ENCODE measurements at places on chromosomes 13 and 19. TPM values are rescaled to one million over a fixed set of nuclear protein-coding genes. Genes with fewer than 3 reads are reported as not detected.

DNA sequence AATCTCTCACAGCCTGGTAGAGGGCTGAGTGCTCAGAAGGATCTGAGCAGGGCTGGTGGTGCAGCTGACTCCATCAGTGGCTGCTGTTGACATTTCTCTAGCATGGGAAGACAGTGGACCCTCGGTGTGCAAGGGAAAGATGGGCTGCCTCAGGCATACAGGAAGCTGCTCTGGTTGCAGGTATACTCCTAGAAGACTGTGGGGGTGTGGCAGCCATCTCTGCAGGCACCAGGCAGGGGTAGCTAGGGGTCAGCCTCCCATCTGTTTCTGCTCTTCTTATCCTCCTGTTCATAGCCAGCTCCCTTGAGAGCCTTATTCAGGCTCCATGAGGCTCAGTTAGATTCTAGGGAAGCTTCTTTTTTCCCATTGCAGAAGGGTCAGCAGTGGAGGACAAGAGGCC is 475.5 kb downstream of the TSHZ3 start:
- no peak for DNase-seq

DNA sequence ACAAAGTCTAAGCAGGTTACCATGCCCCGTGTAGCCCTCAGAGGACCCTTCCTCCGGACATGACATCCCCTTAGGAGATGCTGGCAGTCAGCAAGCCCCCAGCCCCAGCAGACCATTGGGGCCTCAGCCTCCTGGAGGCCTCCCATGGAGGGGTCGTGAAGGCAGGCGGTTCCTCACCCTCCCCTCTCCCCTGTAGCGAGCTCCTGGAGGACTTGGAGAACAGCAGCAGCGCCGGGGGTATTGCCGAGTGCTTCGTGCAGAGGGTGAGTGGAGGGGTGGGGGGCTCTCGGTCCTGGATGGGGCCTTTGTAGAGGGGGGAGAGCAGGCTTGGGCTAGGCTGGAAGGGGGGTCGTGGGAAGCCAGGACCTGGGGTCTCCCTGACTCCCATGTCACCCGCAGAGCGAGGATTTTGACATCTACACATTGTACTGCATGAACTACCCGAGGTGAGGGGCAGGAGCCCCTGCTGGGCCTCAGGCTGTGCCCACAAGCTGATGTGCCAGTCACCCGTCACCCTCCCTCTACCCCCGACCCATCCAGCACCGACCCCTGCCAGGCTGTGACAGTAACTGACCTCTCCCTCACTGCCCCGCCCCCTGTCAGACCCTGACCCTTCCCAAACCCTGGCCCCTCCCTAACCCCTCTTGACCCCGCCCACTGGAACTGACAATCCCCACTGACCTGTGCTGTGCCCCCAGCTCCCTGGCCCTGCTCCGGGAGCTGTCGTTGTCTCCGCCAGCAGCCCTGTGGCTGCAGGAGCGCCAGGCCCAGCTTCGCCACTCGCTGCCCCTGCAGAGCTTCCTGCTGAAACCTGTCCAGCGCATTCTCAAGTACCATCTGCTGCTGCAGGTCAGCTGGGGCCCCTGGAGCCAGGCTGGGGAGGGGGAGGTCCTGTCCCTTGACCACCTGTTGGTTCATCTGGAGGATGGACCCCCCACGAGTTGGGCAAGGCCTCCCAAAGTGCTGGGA is 4.0 kb downstream of the PLEKHG2 start:
- no peak for DNase-seq

- no peak for DNase-seq
Measured at GRCh38 chr13:23787464-23787863, 101.7 kb downstream of the MIPEP start.

GRCh38 chr13:85166891-85167290 is 632.3 kb downstream of the SLITRK6 start:
- peak; percentile 3 for DNase-seq

- no peak for DNase-seq
Measured at GRCh38 chr13:54614726-54615125, 1586.1 kb downstream of the OLFM4 start.

GRCh38 chr13:49587311-49587847 is 2.0 kb upstream of the RCBTB1 start:
- no peak for DNase-seq

DNA sequence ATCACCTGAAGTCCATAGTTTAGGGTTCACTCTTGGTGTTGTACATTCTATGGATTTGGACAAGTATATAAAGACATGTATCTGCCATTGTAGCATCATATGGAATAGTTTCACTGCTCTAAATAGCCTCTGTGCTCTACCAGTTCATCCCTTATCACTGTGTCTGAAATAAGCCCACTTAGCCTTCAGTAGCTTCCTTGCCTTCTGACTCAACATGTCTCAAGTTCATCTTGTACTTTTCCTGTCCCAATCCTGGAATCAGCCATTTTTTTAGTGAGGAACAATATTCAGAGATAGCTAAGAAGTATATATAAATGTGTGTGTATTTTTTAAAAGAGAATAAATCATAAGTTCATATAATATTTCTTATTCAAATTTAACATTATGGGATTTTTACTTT is 79.2 kb downstream of the DHRS12 start:
- no peak for DNase-seq

DNA sequence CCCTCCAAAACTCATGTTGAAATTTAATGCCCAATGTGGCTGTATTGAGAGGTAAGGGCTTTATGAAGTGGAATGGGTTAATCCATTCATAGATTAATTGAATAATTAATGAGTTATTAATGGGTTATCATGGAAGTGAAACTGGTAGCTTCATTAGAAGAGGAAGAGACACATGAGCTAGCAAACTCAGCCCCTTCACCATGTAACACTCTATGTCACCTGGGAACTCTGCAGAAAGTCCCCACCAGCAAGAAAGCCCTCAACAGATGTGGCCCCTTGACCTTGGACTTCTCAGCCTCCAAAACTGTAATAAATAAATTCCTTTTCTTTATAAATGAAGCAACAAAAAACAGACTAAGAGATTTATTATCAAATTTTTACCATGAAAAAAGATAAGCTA is 223.5 kb downstream of the KLF12 start:
- DNase-seq, result no peak

- DNase-seq, result no peak
Measured at GRCh38 chr19:35421362-35421761, 26.7 kb upstream of the FFAR2 start.

The LAIR2 gene
- not detected for total RNA-seq

The ZNF439 gene
- total RNA-seq, result 0.47 TPM

The C19orf67 gene
- total RNA-seq, result not detected
